ENCODE measurements at places on chromosomes 3 and 15. TPM values are rescaled to one million over a fixed set of nuclear protein-coding genes. Genes with fewer than 3 reads are reported as not detected.

The PLA2G4E gene
- 1.6 TPM for polyA plus RNA-seq

The TEX55 gene
- not detected for polyA plus RNA-seq

The VEPH1 gene
- polyA plus RNA-seq, result not detected

DNA sequence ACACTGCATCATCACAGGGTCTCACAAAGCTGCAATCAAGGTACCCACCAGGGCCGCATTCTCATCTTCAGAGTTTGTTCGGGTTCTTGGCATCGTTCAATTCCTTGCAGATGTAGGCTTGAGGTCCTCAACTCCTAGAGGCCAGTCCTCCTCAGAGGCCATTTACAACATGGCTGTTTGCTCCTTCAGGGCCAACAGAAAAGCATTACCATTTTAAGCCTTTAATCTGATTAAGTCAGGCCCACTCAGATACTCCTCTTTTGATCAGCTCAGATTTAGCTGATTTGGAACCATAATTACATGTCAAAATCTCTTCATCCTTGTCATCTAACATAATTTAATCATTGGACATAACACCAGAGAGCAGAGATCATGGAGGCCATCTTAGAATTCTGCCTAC is 55.4 kb downstream of the BFSP2 start:
- no peak for DNase-seq

DNA sequence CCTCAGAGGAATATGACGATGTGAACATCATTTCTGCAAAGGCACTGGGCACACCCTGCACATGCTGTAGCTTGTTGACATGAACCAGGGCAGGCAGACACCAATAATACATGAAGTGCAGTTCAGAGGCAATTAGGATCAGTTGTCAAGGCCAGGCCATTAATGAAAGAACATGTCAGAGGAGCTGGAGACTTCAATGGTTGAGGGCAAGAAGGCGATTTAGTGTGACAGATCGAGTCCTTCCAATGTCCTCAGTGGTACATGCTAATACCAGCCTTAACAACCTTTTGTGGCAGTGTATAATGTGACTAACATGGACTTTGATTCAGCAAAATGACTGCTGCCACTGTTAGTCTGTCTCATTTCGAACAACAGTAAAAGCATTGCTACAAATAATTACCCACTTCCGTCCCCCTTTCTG is 205.2 kb upstream of the NANOGP8 start:
- no peak for DNase-seq

GRCh38 chr15:59819092-59819491 is 130.0 kb upstream of the BNIP2 start:
- DNase-seq, result no peak

DNA sequence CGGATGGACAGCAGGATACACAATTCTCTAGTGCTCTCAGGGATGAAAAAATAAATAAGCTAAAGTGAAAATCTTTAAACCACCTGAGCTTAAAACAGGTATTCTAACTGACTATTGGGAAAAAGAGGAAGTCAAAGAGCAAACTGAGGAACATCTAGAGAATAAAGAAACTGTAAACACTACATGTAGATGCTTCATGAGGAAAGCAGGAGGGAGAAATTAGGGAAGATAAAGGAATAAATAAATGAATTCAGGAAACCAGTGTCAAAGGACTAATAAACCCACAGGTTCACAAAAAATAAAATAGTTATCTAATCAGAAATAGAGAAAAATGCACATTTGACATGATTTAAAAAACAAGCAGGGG is 525 bp upstream of the MCCC1 start:
- no peak for DNase-seq

DNA sequence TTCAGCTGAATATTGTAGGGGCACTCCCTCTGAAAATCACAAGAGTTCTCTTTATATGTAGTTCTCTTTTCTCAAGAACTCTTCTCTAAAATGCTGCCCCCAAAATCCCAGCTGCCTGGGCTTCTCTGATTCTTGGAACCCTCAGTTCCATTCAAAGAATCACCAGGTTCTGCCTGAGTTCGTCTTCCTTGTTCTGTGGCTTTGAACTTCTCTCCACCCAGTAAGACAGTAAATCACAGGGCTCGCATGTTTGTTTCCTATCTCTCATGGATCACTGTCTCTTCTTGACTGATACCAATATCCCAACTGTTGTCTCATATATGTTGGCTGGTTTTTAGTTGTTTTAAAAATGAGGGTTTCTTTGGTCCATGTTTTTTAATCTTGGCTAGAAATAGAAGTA is 359.5 kb upstream of the CBLB start:
- no peak for DNase-seq

GRCh38 chr15:92524161-92524560 is 130.5 kb downstream of the ST8SIA2 start:
- DNase-seq, result no peak

Measured in muscle of arm (tissue), 14 donors.